Activated naive CD8-positive, alpha-beta T cell treated with anti-CD3 and anti-CD28 coated beads, Interleukin-2, amount 10 ng/mL, durations not matched to agents 7 days and 5 days (primary cell): ENCODE measurements at places on chromosomes 6 and 20. TPM values are rescaled to one million over a fixed set of nuclear protein-coding genes. Genes with fewer than 3 reads are reported as not detected.
A peak's percentile ranks its signal among the peaks of the same experiment; 100 is the strongest.

RIMS4 gene
- total RNA-seq = not detected

C6orf120 gene
- total RNA-seq = 22.5 TPM

DNA sequence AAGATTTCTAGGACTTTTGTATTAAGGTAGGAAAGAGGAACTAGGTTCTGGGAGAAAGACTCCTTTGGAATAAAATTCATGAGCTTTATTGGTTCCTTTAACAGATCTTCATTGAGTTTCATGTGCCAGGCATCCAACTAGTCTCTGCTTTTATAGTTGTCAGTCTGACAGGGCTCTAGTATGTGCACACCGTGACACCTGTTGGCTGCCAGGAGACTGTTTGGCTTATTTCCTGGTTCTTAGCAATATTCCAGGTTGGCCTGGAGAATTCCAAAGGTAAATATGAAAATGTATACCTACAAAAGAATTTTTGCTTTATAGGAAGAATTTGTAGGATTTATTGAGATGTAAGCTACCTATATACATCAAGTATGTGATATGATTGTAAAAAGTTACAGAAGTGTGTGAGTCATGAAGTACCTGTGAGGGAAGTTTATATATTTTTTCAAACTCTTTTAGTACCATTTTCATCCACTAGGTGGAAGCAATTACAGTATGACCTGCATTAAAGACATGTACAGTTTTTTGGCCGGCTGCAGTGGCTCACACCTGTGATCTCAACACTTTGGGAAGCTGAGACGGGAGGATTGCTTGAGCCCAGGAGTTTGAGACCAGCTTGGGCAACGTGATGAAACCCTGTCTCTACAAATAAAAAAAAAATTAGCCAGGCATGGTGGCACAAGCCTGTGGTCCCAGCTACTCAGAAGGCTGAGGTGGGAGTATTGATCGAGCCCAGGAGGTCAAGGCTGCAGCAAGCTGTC lies 35.2 kb downstream of the NDUFAF5 start:
- no peak overlapping the region for H3K4me3 ChIP-seq
- H3K27ac ChIP-seq = no peak overlapping the region
- H3K36me3 ChIP-seq = peaks cover 6% of the 10 kb centered on the region
- H3K27me3 ChIP-seq = no peaks in the 10 kb centered on the region

- H3K36me3 ChIP-seq = peaks cover 43% of the 10 kb centered on the region
- H3K4me3 ChIP-seq = peak overlapping the region; percentile 82
- peaks cover 7% of the 10 kb centered on the region for H3K4me1 ChIP-seq
- H3K27ac ChIP-seq = peak overlapping the region; percentile 99
Measured at GRCh38 chr6:131182991-131183425, 47.7 kb downstream of the AKAP7 start.

DNA sequence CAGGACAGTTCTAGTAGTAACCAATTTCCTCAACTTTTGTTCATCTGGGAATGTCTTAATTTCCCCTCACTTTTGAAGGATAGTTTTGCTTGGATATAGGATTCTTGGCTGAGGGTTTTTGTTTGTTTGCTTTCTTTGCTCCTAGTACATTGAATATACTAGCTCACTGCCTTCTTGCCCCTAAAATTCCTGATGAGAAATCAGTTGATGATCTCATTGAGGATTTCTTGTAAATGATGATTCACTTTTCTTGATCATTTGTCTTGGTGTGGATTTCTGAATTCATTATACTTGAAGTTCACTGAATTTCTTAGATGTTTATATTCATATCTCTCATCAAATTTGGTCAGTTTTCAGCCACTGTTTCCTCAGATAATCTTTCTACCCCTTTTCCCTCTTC lies 49.1 kb upstream of the PRDM1 start:
- H3K27me3 ChIP-seq = peaks cover 6% of the 10 kb centered on the region
- H3K27ac ChIP-seq = no peak overlapping the region
- H3K4me3 ChIP-seq = no peak overlapping the region
- DNase-seq = no peak

DNA sequence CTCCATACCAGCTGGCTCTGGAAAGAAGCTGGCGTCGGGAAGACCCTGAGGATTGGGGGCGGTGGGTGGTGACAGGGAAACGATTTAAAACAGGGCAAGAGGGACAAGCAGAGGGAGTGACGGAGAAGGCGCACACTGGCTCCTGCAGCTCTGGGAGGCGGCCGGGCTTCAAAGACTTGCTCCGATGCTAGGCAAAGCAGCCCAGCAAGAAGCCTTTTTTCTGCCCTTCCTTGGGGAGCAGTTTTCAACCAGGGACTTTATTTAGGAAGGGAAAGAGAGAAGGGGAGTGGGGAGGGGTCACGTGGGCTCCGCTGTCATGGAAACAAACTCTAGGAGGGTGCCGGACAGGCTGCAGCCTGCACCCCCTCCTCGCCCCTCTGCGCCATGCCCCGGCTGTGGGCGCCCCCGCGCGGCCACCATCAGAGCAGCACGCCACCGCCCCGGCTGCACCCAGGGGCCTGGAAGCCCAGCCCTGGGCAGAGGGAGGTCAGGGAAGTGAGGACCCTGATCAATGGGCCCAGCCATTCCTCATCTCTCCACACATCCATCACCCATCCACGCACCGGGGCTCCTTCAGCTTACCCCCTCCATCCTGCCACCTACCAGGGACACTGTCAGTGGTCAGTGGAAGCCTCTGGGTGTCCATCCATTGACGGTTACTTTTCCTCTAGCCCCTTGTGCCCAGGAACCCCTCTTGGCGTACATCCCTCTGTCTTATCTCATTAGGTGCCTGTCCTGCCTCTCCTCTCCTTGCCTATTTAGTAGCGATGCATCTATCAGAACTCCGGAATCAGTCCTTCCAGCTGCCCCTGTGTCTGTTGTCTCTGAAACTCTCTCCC lies 66.6 kb upstream of the CCDC167 start:
- H3K4me3 ChIP-seq = peak overlapping the region; percentile 35
- peak; percentile 86 for DNase-seq
- H3K4me1 ChIP-seq = peaks cover 5% of the 10 kb centered on the region
- H3K27me3 ChIP-seq = peaks cover 17% of the 10 kb centered on the region
- H3K27ac ChIP-seq = peak overlapping the region; percentile 19

DNA sequence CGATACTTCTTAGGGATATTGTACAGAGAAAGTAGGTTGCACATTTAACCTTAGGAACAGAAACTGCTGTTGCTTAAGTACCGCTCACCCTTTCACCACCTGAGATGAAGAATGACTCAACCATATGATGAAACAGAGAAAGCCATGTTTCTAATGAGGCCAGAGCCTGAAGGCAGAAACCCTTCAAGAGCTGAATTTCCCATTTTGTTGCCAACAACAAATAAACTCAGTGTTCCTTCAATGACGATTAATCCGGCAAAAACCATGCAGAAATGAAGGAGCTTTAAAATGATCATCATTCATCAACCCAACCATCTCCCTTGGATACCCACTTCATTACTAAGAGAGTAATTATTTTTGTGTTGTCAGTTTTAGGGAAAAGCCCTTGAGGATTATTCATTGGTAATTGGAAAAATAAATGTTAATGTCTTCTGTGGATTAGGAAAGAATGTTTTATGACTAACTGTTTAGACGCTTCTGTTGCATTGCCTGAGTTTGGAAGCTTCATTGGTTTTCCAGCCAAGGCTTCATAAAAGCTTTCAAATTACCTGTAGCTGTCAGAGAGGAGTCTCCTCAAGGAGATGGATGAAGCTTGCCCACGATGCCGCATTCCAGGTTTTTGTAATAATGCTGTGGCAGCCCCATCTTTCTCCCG lies 112.1 kb upstream of the IYD start:
- H3K4me1 ChIP-seq = peaks cover 17% of the 10 kb centered on the region
- H3K4me3 ChIP-seq = no peak overlapping the region
- DNase-seq = no peak
- H3K27me3 ChIP-seq = peaks cover 8% of the 10 kb centered on the region
- H3K36me3 ChIP-seq = peaks cover 4% of the 10 kb centered on the region
- H3K27ac ChIP-seq = no peak overlapping the region

- DNase-seq = peak; percentile 34
- H3K27me3 ChIP-seq = peaks cover 61% of the 10 kb centered on the region
- no peak overlapping the region for H3K27ac ChIP-seq
- H3K36me3 ChIP-seq = no peaks in the 10 kb centered on the region
Measured at GRCh38 chr6:93418408-93419303, 703 bp downstream of the EPHA7 start.
